ENCODE measurements at places on chromosomes 7 and 10.

DNA sequence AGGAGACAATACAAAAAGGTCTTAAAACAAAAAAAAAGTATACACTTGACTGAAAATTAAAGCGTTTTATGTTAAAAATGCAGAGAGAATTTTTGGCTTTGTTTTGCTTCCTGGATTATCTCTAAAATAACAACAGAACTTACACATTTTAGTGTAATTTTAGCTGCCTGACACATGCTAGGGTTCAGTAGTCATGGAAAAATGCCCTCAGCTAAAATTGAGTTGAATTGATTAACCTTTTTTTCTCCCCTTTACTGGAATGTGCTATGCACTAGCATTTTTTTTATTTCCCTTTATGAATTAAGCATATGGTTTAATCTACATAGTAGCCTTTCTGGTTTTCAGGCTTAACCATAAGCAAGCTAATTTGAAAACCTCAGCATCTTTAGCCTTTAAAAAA lies 89.9 kb downstream of the ZNF277 start:
- DNase-seq, result no peak

DNA sequence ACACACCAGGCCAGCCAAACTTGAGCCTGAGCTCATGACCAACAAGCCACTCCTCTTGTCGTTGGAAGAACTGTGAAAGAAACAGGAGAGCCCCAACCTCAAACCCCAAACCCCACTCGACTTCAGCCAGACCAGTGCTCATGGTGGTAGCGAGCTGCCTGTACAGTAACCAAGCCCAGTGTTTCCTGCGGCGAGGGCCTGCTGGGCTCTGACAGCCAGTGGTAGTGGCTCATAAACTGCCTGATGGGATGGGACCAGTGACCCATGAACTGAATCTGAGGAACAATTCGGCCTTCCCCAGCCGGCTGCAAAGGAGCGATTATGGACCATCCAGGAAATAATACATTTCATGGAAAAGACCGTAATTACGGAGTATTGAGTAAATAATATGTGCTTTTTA lies 191.9 kb downstream of the RPS24 start:
- no peak for DNase-seq

DNA sequence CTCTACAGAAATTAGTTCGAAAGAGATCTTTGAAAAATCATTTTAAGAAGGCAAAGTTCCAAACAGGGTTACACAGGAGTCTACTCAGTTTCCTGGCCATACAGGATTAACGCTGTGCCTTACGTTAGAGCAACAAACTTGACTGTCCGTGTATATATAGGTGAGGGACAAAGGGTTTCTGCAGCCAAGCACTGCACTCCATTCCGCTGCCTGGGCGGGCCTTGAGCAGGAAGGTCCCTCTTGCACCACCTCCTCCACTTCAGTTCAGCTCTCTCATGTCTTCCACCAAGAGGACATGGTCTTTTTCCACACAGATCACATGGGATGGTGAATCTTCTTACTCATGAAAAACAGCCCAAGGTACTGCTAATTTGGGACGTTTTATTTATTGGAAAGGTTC lies 43.2 kb downstream of the MCMBP start:
- DNase-seq, result no peak

DNA sequence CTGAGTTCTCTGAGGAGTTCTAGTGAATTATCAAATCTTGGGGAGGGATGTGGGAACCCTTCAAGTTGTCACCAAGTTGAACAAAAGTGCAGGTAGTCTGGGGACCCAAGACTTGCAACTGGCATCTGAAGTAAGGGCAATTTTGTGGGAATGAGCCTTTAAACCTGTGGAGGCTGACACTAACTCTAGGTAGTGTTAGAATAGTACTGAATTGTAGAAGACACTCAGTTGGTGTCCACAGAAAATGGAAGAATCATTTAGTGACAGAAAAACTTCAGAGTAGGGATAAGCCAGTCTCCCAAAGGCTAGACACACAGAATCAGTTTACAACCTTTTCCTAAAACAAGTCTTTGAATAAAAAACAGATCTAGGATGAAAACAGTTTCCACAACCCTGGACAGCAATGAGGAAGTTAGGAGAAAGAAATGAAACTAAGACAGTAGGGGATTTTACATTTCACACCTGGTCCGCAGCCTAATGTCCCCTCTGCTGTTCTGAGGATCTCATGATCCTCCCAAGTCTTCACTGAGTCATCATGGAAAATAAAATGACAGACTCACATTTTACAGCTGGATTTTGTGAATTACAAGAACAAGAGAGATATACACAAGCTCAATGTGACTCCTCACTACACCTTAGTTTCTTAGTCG lies 23.0 kb upstream of the ING3 start:
- DNase-seq, result no peak

GRCh38 chr7:2945171-2945570 lies 98.5 kb downstream of the CARD11 start:
- DNase-seq, result no peak

GRCh38 chr7:37923996-37924395 lies 3.6 kb downstream of the EPDR1 start:
- DNase-seq, result no peak

- DNase-seq, result peak; percentile 91
Observed at GRCh38 chr7:155665957-155666287, 21.5 kb downstream of the RBM33 start.

GRCh38 chr10:59880971-59881510 lies 25.3 kb downstream of the CCDC6 start:
- no peak for DNase-seq

- DNase-seq, result no peak
Observed at GRCh38 chr7:83484266-83484665, 164.7 kb downstream of the SEMA3E start.
